ENCODE measurements at places on chromosomes 4 and X.
A peak's percentile ranks its signal among the peaks of the same experiment; 100 is the strongest.

GRCh38 chr4:105550641-105551040 lies 1.8 kb upstream of the ARHGEF38 start:
- peak; percentile 78 for DNase-seq

- DNase-seq, result no peak
These were observed 34.0 kb downstream of the QDPR start for GRCh38 chr4:17477774-17478472.

DNA sequence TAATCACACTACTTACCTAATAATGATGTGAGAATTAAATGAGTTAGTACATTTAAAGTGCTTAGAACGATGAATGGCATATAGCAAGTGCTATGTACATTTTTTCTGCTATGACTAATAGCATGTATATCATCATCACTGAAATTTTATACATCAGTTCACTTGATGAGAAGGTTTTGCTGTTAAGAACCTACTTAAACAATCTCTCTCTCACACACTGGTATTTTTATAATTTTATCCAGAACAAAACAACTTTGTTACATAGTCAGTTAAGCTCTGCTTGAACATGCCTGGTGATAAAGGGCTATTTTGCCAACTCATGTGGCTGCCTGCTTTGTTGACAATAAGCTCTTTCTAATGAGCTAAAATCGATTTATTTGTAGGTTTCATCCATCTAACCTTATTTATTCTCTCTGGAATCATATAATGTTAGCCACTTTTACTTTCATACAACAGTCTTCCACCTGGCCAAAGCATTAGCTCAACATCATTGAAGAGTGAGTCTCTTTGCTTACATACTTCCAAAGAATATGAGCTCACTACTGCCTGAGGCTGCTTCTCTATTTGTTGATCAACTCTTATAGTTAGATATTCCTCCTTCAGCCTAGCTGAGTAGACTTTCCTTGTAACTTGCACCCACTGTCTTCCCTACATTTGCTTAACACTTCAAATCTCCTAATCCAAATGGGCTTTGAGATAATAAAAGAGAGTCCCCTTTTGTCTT lies 372.7 kb upstream of the BOD1L1 start:
- DNase-seq, result peak; percentile 10

DNA sequence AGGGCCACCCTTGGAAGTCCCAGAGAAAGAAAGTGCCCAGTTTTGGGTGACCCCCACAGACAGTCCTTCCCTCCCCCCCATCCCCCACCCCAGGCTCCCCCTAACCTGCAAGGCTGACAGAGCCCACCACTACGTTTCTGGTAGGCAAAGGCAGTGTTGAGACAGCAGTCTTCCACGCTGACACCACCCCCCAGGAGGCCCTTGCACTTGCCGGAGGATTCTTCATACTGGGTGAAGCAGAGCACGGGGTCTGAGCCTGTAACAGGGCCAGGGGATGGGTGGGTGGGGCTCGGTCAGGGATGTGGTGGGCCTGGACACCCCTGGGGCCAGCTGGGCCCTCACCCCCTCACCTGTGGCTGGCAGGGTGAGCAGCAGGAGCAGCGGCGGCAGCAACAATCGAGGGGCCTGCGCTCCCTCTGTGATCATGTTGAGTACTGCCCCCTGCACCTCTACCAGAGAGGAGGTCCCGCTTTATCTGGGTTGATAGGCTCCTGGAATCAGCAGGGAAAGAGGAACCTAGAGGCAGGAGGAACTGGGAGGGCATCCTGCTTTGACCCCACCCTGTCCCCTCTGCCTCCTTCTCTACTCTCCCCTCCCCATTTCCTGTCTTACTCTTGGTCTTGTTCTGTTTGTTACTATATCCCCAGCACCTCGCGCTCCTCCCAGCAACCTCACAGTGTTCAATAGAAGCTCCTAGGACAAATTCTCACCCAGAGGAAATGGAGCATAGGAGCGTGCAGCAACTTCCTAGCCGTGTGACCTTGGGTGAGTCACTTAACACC lies at the start of gene CFP:
CFP (minus strand) TSS at position 512 of the 782 bp plus-strand sequence; CDS start at position 426, 86 bp downstream.
- no peak for DNase-seq

DNA sequence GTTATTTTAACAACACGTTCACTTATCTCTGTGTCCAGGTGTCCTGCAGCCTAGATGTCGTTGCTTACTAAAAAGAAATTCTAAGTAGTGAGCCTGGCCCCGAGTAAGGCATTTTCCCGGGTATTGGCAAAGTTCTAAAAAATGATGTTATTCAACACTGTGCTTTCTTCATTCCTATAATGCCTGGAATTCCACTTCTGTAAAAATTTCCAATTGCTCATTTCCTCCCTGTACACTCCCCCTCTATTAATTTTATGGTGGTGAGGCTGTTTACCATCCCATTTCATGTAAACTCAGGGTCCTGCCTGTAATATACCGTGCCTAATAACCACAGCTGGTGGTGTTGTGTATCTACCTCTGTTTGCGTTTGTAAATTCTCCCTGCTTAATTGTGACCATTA lies 14.2 kb downstream of the BST1 start:
- DNase-seq, result peak; percentile 30

DNA sequence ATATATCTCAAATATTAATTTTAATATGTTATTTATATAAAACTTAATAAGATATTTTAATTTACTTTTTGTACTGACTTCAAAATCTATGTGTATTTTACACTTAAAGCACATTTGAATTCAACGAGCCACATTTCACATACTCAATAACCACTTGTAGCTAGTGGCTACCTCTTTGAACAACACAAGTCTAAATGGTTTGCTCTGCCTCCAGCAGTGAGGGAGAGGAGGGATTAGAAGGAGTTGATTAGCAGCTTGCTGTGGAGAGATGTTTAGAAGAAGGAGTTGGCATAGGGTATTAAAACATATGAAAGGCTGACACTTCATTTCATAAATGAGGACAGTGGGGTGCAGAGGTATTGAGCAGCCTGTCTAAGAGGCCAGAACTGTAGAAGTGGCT lies 124.0 kb downstream of the ARHGAP24 start:
- DNase-seq, result no peak

DNA sequence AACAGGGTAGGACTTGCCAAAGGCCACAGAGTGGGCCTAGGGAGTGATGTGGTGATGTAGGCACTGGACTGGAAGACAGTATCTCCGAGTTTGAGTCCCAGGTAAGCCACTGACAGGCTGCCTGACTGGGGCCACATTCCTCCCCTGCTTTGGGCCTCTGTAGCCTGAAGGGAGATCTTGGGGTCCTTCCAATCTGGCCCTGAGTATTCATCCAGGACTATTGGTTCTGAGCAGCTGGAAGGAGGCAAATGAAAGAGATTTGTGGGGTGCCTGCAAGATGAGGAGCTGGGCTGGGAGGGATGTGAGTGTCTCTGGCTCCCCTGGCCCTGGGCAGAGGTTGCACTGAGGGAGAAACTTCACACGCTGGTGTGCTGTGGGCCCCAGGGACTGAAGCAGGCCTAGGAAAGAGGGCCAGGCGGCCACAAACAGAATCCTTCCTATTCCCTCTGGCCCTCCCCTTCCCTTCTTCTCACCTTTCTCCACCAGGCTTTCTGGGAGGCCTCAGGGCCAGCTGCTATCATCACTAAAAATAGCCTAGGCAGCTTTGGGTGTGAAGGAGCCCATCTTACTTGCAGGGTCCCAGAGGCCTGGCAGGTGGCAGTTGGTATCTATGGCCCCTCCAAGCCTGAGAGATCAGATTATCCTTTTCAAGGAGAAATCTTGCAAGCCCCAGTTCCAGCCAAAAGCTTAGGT lies 70.1 kb downstream of the PJA1 start:
- no peak for DNase-seq

DNA sequence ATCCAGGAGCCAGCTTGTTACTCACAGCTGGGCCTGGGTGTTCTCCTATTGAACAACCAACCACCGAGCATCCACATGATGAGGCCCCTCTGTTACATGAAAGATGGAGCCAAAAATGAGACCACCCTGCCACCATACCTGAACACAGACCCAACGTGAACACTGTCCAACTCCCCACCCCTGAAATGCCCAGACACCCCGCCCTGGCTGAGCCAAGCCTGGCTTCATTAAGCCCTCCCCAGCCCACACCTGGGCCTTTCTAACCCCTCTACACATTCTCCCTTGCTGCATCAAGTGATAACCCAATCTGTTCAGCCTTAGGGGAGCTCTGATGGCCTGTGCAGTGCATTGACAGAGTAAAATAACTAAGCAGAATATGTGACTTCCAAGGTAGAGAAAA lies 80.7 kb downstream of the EVC start:
- DNase-seq, result no peak

DNA sequence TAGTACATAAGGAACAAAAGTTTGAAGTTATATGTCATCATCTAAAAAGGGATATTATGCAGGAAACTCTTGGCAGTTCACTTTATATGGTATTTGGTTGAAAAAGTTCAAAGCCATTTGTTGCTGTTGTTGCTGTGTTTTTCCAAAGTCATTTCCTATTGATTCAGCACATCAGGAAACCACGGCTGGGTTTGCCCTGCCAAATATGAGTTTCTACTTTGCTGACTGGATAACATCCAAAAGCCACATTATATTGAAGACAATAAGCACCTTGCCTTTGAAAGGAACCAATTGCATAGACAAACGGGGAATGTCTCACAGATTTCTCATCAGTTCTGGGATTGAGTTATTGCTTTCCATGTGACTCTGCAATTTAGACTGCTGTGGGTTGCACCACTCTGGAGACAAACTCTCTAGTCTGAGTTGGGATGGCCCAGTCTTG lies 206.1 kb downstream of the SLC39A8 start:
- peak; percentile 92 for DNase-seq

DNA sequence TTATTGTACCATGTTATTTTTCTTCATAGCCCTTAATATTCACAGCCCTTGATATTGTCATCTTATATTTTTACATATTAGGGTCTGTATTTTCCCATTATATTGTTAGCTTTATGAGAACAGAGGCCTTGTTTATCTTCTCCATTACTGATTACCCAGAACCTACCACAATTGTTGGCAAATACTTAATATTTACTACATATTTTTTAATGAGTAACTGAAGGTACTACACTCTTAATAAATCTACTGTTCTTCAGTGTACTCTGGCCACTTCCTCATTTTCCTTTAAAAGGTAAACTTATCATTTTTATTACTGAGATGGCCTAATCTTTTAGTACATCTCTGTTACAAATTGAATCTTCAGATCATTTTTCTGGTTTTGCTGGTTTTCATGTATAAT lies 133.5 kb downstream of the COL4A5 start:
- no peak for DNase-seq

DNA sequence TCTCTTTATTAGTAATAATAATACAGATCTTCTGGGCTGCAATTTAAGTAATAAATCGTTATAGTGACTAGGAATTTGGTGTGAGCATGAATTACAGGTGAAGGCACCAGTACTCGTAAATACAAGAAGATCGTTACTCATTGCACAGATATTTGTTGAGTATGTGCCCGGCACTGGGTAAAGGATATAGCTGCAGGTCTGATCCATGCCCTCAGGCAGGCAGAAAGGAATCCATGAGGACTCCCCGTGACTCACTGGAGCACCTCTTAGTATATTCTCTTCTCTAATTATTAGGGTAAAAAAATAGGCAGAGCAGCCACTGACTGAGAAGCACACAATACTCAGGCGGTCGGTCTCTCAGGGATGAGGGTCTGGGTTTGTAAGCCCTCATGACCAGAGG lies 868.3 kb downstream of the RAB28 start:
- DNase-seq, result peak; percentile 21

- no peak for DNase-seq
These were observed 41.1 kb downstream of the RFC1 start for GRCh38 chr4:39324897-39325613.

- DNase-seq, result peak; percentile 37
These were observed 1803.6 kb upstream of the PCDH7 start for GRCh38 chr4:28916585-28916984.

GRCh38 chrX:8851231-8851886 lies 50.2 kb upstream of the FAM9A start:
- DNase-seq, result peak; percentile 70

DNA sequence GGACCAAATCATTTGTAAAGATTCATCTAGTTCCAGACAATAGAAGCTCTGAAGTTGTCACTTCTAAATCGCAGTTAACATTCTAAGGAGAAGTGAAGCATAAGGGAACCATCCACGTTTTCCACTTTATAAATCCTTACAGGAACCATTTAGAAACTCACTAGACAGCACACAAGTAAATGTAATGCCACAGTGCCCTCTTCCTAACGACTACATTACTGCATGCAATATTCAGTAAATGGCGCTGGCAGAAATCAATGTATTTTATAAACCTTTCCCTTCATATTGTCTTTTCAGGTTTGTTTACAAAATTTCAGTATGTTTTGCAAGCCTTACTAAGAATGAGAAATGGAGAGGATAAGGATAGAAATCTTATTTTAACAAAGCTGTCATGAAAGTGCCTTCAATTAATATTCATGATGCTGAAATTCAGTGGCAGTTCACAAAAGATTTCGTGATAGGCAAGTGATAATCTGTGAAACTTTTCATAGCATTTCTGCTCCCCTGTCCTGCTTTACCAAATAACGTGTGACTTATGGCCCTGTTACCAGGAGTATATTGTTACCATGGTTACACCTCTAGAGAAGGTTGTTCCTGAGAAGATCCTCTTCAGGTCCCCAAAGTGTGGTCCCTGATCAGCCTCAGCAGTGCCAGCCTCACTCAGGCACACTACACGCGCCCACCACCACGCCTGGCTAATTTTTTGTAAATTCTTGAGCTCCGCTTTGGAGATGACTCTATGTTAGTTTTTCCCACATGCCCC lies 54.2 kb downstream of the TMA16 start:
- peak; percentile 65 for DNase-seq

DNA sequence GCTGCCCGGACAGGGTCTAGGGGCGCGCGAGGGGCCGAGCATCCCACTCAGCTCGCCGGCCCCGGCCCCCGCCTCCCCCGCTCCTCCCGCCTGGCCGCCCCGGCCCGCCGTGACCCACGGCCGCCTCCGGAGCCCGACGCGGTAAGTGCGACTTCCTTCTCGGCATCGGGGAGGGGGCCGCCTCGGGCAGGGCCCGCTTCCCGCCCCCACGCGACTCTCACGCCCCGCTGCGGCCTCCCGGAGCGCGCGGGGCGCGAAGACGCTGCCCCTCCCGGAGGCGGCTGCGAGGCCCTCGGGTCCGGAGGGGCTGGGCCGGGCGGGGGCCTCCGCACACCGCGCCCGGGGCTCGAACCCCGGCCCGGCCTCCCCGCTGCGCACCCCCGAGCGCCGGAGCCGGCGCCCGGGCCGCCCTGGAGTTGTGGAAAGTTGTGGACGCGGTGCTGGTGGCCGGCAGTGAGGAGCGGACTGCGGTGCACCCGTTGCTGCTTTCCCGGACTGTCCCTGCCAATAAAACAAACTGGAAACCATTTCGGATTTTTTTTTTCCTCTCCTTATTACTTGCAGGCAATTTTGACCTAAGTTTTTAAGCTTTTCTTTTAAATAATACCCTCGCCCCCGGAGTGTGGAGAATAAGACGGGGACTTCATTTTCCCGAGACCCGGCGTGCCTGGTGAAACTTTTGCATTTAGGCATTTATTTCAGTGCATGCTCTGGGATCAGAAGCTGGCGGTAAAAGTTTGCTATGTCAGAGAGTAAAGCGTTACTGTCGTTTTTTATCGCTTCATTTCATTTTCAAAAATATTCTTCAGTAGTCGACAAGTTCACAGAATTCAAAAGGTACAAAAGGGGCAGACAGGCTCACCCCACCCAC lies 13.0 kb upstream of the TMEM156 start:
- DNase-seq, result no peak

- DNase-seq, result no peak
These were observed 33.7 kb upstream of the ADH7 start for GRCh38 chr4:99468889-99469288.

All from PC-3 (cell line).